ENCODE measurements at places on chromosomes 5 and 9. TPM values are rescaled to one million over a fixed set of nuclear protein-coding genes. Genes with fewer than 3 reads are reported as not detected.

The ZSWIM6 gene
- 3.9 TPM for polyA plus RNA-seq

The FCN1 gene
- polyA plus RNA-seq: not detected

The CRHBP gene
- polyA plus RNA-seq: not detected

The UAP1L1 gene
- 2.5 TPM for polyA plus RNA-seq

The HEMGN gene
- polyA plus RNA-seq: not detected

The OLFML2A gene
- polyA plus RNA-seq: 1.1 TPM

The PLPP7 gene
- polyA plus RNA-seq: 2.0 TPM

The SLC6A3 gene
- 0.76 TPM for polyA plus RNA-seq

The PANK3 gene
- polyA plus RNA-seq: 14.0 TPM

The SLC25A46 gene
- 12.5 TPM for polyA plus RNA-seq

The CFAP90 gene
- 1.3 TPM for polyA plus RNA-seq

The MSX2 gene
- polyA plus RNA-seq: 0.37 TPM

The SLC34A3 gene
- polyA plus RNA-seq: not detected

The FBXW11 gene
- 45.0 TPM for polyA plus RNA-seq

The TMEM174 gene
- polyA plus RNA-seq: not detected

The PLGRKT gene
- 33.1 TPM for polyA plus RNA-seq

The FOXD4L4 gene
- not detected for polyA plus RNA-seq

The WNT8A gene
- polyA plus RNA-seq: not detected

The KCNN2 gene
- polyA plus RNA-seq: 12.9 TPM

The AFAP1L1 gene
- polyA plus RNA-seq: 3.2 TPM

The HAND1 gene
- not detected for polyA plus RNA-seq

The ASPN gene
- 0.99 TPM for polyA plus RNA-seq

The SPINK7 gene
- not detected for polyA plus RNA-seq

The SEMA5A gene
- polyA plus RNA-seq: 1.8 TPM

The SLC4A9 gene
- polyA plus RNA-seq: not detected

The ACTBL2 gene
- polyA plus RNA-seq: not detected

The PCDHGB7 gene
- 1.4 TPM for polyA plus RNA-seq

The ZNF366 gene
- not detected for polyA plus RNA-seq

The TAS2R1 gene
- 0.19 TPM for polyA plus RNA-seq

The FAM221B gene
- polyA plus RNA-seq: 0.09 TPM

The SAXO1 gene
- polyA plus RNA-seq: 0.10 TPM

The MAMDC4 gene
- polyA plus RNA-seq: 1.7 TPM

The RGS7BP gene
- 3.3 TPM for polyA plus RNA-seq

The TMEM38B gene
- 9.4 TPM for polyA plus RNA-seq
